Stimulated activated CD4-positive, alpha-beta T cell treated with anti-CD3 and anti-CD28 coated beads, Interleukin-12 subunit alpha, Interleukin-12 subunit beta, amount 100 ng/mL, for 4 hours (primary cell): ENCODE measurements at places on chromosomes 2 and 18.
A peak's percentile ranks its signal among the peaks of the same experiment; 100 is the strongest.

- DNase-seq, result no peak
These were observed 65.9 kb upstream of the TMEM200C start for GRCh38 chr18:5961097-5961827.

GRCh38 chr2:231926761-231927565 is 767 bp upstream of the NPPC start:
- DNase-seq, result peak; percentile 28

DNA sequence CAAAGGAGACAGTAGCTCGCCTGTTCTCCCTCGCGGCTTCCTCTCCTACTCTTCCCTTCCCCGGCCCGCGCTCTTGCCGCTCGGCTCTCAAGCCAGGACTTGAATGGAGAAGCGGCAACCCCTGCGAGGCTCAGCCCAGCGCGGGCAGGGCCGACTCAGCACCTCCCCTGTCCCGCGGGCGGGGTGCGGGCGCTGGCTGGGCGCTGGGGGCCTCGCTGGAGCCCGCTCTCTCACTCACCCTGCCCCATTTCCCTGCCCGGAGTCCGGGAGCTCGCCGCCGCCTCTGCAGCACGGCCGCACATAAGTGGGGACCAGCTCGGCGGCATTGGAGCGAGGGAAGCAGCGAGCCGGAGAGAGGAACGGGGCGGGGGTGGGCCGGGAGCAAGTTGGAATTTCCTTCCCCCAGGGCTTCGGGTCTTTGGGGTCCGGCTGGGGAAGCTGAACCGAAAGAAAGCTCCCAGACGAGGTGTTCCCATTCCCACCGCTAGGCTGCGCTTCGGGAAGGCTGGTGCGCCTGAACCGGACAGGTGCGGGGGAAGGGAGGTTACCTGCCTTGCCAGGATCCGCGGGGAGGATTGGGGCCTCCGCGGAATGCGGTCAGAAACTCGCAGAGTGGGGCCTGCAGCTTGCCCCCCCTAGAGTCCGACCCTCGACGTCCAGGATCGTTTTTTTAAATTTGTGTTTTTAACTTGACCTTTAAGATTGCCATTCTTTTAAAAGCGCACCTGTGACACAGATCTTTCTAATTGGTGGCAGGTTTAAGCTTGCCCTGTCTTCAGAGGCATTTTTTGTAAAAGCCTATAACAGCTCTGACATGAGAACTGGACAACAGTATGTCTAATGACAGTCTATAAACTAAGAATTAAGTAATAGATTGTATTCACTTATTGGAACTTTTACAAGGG is at the start of gene COBLL1:
Gene COBLL1 (minus strand): TSS at position 105 of the 905 bp plus-strand sequence. CDS start 627 bp downstream, outside the sequence.
- peak; percentile 16 for DNase-seq

DNA sequence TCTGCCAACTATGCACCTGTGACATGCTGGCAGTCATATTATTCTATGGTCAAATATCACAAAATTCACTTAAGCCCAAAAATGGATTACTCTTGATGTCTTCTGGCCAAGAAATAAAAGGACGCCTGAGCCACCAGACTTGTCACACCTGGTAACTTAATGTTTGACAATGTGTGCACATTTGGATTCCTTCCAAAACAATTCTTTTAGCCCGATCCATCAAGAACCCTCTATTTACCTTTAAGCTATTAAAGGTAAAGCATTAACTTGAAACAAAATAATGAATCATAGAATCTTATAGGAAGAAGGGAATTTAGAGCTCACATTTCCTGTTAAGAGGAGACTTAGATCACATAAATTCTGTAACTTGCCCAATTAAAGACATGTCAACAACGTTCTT is 46.5 kb upstream of the NFU1 start:
- no peak for DNase-seq

- DNase-seq, result no peak
These were observed 17.3 kb downstream of the BOLA3 start for GRCh38 chr2:74130211-74130995.

- no peak for DNase-seq
These were observed 28.2 kb upstream of the BIN1 start for GRCh38 chr2:127134833-127135830.

GRCh38 chr2:186590759-186591505 is 1.1 kb downstream of the ITGAV start:
- DNase-seq, result no peak

DNA sequence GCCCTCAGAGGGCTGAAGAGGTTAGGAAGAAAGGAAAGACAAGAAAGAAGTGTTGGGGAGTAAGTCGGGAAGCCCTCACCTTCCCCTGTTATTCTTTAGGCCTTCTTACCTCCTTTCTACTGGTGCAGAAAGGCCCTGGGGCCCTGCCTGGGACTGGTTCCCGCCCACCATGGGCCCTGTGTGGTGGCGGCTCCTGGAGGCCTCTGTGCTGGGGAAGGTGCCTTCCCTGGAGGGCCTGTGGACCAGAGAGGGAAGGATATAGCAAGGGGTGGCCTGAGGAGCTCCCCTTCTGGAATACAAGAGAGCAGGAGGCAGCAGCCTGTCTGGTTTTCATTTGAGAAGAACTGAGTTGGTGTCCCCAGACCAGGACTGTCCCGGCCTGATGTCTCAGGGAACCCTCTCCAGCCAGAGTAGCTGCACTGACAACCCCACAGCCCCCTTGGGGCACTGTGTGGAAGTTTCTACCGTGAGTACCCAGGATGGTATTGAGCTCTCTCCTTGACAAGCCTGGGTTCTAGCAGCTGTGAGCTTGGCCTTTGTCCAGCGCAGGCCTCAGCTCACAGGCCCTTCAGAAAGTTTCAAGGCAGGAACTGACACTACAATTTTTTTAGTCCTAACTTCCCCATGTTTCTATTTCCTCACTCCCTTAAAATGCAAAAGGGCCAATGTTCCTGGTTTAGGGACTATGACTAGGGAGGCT is 47.1 kb downstream of the EFR3B start:
- DNase-seq, result no peak

GRCh38 chr2:11674983-11675382 is 5.0 kb upstream of the NTSR2 start:
- no peak for DNase-seq

DNA sequence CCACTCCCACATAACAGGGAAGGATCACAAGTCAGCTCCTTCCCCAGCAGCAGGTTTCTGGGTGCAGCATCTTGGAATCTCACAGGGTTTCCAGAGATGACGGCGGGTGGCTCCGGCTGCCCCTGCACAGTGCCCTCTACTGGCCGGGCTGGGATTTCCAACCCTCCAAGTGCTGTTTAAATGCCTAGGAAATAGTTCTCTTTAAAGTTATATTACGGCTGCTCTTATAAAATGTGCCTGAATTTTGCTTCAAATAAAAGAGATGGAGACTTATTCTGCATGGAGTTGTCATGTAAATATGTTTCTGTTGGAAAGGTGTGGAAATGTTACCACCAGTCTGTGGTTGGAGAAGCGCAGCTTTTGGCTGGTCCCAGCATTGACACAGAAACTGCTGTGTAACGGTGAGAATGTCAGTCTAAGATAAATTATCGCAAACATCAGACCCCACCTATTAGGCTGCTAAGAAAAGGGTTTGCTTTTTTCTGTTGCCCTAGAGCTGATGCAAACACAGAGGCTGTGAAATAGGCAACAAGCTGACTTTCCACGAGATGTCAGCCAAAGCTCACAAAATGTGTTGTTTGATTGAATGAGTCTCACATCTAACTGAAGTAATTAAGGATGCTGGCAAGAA is 3.3 kb upstream of the HJURP start:
- DNase-seq, result peak; percentile 52

- DNase-seq, result no peak
These were observed 613 bp downstream of the COL5A2 start for GRCh38 chr2:189178726-189179569.

- no peak for DNase-seq
These were observed 302.0 kb upstream of the CCDC68 start for GRCh38 chr18:55261253-55261652.

DNA sequence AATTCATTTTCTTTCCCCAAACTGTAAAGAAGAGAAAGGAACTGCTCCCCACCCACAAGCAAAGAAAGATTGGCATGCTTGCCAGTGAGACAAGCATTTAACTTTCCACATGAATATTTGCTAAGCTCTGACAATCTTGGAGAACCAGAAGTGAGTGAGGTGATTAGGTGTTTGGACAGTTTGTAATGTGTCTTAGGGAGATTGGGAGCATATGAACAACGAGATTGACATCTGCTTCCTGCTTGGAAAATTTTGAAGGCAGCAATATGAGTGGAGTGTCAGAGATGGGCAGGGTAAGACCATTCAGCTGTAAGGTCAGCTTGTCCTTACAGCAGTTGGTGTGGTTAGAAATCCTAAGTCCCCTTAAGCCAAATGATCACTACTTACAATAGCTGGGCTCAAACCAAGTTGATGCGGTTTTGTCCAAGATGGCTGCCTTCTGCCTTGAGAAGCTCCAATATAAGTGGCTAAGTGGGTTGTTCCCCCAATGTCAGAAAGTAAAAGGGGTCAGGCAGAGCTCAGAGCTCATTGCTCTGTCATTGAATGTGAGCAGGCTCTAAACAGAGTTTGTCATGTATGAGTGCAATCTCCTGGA is 36.0 kb upstream of the GALNT5 start:
- DNase-seq, result no peak

GRCh38 chr2:109711230-109712122 is 82.6 kb upstream of the RGPD5 start:
- no peak for DNase-seq

- no peak for DNase-seq
These were observed 20.2 kb upstream of the DLX1 start for GRCh38 chr2:172065111-172065510.

GRCh38 chr2:235142601-235143000 is 190.8 kb downstream of the SH3BP4 start:
- DNase-seq, result no peak

GRCh38 chr2:45776160-45776955 is 124.9 kb downstream of the PRKCE start:
- DNase-seq, result no peak

DNA sequence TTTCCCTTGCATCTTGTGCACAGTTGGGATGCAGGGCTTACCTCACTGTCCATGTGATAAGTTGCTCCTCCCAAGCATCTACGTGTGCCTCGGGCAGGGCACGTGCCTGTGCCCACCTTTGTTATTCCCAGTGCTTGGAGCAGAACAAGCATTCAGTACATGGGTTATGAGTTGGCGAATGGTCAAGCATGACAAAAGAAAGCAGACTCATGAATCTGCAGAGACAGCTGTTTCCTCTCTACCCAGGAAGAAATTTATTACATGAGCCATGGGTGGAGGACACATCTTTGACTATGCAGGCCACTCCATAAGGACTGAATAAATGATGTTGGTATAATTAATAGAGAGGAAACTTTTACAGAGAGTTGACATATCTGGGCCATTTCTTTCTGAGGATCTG is 127.8 kb downstream of the TPGS2 start:
- DNase-seq, result no peak

DNA sequence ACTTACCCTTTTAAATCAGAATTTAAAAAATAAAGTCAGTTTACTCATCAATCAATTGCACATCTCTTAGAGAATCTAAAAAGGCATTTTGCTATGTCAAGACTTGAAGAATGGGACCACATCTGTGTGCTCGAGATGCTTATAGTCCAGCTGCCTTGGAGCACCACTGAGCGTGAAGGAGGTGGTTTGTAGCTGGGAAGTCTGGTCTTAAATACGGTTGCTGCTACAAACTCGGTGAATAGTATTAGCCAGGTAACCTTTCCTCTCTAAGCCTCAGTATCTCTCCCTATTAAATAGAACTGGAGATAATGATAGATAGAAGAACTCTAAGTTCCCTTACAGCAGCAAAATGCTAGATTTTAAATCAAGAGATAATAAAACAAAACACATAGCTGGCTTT is 289.7 kb downstream of the TRIB2 start:
- no peak for DNase-seq

DNA sequence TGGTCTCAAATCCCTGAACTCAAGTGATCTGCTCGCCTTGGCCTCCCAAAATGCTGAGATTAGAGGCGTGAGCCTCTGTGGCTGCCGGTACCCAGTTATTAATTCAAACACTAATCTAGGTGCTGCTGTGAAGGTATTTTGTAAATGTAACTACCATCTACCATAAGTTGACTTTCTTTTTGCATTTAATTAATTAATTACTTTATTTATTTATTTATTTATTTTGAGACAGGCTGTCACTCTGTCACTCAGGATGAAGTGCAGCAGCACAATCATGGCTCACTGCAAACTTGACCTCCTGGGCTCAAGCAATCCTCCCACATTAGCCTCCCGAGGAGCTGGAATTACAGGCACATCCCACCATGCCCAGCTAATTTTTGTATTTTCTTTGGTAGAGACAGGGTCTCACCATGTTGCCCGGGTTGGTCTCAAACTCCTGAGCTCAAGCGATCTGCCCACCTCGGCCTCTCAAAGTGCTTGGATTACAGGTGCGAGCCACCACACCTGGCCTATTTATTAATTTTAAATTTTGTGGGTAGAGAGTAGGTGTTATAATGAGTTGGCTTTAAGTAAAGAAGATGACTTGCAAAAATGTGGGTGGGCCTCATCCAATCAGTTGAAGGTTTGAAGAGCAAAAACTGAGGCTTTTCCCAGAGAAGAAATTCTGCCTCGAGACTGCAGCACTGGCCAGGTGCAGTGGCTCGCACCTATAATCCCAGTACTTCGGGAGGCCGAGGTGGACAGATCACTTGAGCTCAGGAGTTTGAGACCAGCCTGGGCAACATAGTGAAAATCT is 17.3 kb upstream of the NMUR1 start:
- no peak for DNase-seq

DNA sequence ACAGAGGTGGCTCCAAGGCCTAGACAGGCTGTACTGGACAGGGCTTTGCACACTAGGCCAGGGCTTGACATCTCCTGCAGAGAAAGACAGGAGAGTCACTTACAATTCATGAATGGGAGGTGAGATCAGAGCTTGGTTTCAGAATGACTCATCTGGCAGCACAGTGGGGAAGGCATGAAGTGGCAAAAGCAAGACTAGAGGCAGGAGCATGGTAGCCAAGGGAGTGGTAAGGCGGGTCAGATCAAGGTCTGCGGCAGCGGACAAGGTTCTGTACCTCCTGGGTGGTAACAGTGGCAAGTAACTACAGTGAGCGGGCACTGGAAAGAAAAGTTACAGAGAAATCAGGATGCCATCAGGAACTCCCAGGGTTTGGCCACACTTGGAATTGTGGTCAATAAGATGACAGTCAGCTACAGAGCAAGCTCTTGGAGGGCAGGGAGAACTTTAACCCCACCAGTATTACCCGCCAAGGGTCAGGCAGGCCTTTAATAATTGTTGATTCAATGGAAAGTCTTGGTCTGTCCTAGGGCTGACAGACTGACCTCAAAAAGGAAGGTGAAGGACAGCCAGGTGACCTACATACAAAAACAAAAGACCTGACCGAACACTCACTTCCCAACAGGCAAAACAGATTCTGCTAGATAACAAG is 5.7 kb downstream of the MCFD2 start:
- peak; percentile 7 for DNase-seq
